ENCODE measurements at places on chromosomes 13 and 19.

DNA sequence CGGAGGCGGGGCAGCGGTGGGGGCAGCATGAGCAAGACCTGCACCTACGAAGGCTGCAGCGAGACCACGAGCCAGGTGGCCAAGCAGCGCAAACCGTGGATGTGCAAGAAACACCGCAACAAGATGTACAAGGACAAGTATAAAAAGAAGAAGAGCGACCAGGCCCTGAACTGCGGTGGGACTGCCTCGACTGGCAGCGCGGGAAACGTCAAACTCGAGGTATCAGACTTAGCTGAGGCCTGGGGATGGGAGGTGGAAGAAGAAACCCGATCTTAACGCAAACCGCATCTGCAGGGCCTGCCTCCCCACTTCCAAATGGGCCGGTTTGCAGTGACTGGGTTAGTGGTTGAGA is 693 bp downstream of the RFXAP start:
- peak; percentile 24 for DNase-seq

DNA sequence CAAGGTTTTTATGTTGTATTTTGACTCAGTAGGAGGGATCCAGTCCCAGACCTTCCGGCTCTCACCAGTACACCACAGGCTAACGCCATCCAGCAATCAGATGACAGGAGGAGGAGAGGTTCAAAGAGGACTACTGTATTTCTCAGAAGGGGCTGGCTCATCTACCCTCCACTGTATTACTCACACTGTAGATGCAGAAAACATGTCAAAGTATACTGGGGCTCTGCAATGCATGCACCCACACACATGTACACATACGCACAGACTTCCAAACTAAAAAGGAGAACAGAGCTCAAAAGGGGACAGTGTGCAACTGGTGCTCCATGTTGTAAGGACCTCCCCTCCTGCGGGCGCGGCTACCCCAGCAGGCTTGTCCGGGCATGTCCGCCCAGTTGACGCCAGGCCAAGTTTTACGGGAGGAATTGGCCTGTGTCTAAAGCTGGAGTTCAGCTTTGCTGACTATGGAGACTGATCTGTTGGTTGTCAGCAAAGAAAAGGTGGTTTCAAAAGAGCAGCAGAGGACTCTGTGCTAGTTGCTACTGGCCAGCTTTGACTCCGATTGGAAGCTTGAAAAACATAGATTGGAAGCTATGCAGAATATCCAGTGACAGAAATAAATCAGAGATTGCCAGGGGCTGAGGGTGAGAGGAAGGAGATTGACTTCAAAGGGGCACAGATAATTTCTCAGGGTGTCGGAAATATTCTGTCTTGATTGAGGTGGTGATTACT is 314.2 kb downstream of the DLEU7 start:
- no peak for DNase-seq

- no peak for DNase-seq
Measured at GRCh38 chr19:6730153-6730804, 7.1 kb downstream of the GPR108 start.

DNA sequence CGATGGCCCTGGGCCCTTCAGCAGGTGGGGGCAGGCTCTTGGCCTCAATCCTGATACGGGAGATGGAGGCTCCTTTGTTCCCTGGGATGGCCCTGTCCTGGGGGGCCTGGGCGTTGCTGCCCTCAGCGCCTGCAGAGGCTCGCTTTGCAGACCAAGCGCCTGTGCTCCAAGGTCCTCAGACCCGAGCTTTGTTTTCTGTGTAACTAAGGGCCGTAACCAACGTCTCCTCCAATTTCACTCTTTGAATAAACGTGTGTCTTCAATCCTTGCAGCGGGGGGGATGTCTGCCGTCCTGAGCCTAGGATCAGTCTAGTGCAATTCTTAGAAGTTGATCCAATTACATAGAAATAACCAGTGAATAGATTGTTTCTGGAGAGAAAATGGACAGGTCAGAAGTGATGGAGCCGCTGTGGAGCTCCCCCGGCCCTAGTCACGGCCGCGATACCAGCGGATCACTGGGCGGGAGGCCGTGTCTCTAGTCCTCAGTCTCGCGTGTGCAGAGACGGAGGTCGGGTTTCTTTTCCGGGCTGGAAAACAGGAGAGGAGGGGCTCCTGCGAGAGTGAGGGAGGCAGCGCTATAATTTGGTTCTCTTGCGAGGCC is 5.3 kb downstream of the PTBP1 start:
- no peak for DNase-seq

- DNase-seq: no peak
Measured at GRCh38 chr13:64675255-64675892, 2554.8 kb downstream of the PCDH9 start.

GRCh38 chr13:74202129-74202813 is 68.1 kb upstream of the KLF12 start:
- DNase-seq: no peak

DNA sequence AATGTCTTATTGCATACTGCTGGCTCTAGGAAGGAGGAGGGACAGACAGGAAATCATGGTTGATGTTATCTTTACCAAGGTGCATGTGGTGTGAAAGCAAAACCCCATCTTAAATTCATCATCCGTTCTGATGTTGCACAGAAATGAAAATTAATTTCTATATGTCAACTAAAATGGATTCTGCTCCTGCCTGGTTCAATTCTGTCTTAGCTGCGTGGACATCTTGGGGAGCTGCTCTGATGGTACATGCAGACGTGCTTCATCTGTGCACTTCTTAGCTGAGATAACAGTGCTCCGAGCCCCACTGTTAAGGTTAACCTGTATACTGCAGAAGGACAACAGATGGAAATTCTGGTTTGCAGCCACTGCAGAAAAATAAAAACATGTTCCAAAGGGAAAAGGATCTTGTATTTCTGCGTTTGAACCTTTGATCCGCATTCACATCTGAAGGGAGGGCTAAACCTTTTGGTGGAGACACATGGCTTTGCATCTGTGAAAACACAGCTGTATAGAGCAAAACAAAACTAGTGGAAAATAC is 155.6 kb downstream of the TM9SF2 start:
- DNase-seq: no peak

DNA sequence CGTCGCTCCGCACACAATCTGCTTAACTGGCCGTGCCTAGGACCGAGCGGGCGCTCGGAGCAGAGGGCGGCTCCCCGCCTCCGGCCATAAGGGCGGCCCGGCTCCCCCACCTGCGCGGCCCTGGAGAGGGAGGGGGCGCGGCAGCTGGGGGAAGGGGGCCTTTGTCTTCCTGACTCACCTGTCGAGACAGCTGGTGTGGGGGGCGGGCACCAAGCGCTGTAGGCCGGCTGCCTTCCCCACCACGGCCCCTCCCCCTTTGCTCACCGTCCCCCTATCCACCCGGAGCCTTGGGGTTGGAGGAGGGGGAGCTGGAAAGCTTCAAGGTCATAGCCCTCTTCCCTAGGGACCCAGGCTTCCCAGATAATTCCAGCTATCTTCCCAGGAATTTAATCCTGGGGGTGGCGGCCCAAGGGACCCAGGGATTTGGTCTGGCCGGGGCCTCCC is 1.2 kb downstream of the VASP start:
- DNase-seq: peak; percentile 46

DNA sequence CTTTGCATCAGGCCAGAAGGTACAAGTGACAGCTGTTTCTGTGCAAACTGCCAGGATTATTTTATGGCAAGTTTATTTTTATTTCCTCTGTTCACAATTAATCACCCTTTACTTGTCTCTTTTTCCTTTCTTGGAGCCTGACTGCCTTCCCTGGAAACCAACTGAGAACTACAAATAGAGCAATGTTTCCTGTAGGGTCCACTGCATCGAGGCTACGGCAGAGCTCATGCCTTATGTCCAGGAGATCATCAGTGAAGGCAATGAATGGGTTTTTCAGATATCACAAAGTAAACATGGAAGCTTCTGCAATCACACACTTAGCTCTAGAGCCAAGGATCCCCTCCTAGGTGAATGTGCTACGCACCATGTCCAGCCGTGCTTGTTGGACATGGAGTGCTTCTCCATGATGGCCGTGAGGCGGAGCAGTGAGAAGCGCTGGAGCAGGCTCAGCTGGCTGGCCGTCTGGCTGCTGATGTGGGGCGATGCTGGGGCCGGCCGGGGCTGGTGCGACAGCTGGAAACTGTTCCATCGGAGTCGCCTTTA is 110.9 kb downstream of the KL start:
- DNase-seq: no peak

- no peak for DNase-seq
Measured at GRCh38 chr19:47826800-47827199, 5.1 kb downstream of the CRX start.

- DNase-seq: no peak
Measured at GRCh38 chr19:38900202-38900629, 447 bp downstream of the NFKBIB start.

- DNase-seq: no peak
Measured at GRCh38 chr13:83761631-83762030, 120.6 kb downstream of the SLITRK1 start.

DNA sequence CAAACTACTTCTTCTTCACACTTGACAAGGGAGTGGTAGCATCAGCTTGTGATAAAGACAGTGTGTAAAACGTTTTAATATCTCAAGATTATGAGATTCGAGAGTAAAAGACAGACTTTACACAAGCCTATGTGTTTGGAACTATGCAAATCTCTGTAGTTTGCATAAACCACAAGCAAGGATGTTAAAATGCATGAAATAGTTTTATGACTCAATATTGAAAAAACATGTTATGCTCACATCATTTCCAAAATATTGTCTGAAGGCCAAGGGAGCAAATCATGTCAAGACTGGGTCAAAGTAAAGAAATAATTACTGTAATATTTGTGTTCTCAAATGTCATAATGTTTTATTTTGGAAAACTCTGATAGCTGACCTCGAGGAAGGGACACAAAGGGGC is 316.8 kb upstream of the KLF12 start:
- no peak for DNase-seq

DNA sequence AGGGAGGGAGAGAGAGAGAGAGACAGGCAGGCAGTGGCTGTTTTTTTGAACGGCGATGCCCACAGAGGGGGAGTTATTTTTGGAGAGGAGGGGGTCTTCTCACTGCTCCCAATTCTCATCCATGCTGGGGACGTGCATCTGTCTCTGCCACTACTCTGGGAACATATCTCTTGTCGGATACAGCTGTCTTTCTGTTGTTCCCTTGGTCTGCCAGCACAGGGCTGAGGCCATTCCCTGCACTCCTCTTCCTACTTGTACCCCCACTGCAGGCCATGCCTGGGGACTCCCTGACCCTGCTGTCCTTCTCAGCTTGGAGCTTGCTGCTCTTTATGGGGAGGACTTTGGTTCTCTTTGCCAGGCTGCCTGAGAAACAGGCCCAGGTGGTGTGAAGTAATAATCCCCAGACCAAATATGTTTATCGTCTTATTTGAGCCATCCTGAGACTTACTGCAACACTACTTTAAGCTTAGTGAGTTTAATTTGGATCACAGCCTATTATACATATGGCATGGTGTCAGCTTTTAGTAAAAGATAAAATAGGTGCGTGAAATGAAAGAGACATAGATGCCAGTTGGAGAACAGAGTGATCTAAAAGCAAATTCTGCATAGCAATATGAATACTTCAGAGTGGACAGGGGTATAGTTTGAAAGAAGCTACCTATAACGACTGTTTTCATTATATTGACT is 19.1 kb downstream of the LRCH1 start:
- DNase-seq: no peak

- DNase-seq: no peak
Measured at GRCh38 chr13:106187501-106188095, 347.9 kb downstream of the EFNB2 start.

DNA sequence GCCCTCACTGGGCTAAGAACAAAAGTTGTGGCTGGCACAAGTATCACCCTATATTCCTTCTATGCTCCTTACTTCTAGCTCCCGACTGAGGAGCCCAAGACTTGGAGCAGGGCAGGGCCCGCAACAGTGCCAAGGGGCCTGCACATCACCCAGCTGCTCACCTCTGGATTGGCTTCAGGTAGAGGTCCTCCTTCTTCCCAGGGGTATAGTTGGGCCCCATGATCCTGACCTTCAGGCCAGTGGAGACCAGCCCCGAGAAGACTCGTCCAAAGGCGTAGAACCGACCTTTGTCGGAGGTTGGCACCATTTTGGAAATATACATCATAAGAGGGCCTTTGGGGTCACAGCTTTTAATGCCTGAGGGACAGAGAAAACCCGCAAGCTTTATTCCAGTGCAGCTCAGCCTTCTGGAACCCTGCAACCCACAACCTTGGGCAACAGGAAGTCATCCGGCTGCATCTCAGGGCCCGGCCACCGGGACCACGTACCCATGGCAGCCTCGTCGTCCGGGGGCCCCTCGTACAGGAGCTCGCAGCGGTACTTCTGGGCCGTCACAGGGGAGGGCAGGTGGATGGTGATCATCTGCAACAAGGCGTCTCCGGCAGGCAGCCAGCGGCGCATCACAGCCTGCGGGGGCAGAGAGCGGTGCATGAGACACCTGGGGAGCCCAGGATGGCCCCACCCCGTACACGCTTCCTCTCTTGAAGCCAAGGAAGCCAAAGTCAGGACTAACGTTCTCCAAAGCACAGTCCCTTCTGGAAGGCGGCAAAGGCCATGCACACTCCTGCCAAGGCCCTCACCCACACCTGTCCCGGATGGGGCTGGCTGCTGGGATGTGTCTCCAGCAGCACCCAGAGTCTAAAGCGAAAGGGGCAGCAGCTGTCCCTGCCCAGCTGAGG is 4.7 kb downstream of the EEF2 start:
- DNase-seq: no peak

- DNase-seq: no peak
Measured at GRCh38 chr13:84571264-84571663, 689.0 kb upstream of the SLITRK1 start.

DNA sequence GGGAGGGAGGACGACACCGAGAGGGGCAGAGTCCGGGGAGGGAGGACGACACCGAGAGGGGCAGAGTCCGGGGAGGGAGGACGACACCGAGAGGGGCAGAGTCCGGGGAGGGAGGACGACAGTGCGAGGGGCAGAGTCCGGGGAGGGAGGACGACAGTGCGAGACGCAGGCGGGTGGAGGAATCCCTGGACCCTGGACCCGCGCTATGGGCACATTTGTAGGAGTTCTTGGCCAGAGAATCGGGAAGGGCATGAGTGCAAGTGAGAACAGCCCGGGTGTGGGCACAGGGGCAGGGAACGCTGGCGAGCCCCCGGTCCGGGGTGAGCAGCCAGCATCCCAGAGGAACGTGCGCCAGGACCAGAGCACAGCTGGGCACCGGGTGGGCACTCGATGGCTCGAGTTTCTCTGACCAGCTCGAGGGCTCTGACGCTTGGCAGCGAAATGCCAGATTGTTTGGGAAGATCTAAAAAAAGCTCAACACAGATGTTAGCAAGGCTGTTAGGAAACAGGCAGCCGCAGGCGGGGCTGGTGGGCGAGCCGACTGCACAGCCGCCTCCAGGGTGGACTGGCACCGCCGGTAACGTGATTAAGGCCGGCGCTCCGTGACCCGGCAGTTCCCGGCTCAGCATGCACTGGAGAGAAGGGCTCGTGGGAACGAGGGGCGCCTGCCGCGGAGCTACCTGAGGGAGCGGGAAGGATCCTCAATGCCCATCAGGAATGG is 17.9 kb upstream of the C2CD4C start:
- DNase-seq: no peak

DNA sequence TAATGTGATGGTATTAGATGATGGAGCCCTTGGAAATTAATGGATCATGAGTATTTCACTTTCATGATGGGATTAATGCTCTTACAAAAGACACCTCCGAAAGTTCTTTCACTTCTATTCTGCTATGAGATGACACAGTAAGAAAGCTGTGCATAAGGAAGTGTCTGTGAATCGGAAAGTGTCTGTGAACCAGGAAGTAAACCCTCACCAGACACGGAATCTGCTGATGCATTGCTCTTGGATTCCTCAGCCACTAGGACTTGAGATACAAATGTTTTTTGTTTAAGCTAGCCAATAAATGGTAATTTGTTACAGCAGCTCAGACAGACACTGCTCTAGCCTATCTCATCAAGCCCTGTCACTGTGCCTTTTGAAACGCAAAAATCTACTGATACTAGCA is 440.4 kb upstream of the PRR20A start:
- no peak for DNase-seq
